ENCODE measurements at places on chromosomes 7 and 10.

GRCh38 chr7:112361154-112361553 is 89.1 kb upstream of the IFRD1 start:
- DNase-seq: no peak

GRCh38 chr10:58291538-58292174 is 22.7 kb downstream of the CISD1 start:
- DNase-seq: no peak

GRCh38 chr10:38600696-38601095 is 506.6 kb downstream of the ZNF37A start:
- no peak for DNase-seq

GRCh38 chr7:25611196-25611595 is 382.9 kb upstream of the NPVF start:
- no peak for DNase-seq

- DNase-seq: peak; percentile 33
Measured at GRCh38 chr10:12403119-12403518, 53.8 kb downstream of the CAMK1D start.

DNA sequence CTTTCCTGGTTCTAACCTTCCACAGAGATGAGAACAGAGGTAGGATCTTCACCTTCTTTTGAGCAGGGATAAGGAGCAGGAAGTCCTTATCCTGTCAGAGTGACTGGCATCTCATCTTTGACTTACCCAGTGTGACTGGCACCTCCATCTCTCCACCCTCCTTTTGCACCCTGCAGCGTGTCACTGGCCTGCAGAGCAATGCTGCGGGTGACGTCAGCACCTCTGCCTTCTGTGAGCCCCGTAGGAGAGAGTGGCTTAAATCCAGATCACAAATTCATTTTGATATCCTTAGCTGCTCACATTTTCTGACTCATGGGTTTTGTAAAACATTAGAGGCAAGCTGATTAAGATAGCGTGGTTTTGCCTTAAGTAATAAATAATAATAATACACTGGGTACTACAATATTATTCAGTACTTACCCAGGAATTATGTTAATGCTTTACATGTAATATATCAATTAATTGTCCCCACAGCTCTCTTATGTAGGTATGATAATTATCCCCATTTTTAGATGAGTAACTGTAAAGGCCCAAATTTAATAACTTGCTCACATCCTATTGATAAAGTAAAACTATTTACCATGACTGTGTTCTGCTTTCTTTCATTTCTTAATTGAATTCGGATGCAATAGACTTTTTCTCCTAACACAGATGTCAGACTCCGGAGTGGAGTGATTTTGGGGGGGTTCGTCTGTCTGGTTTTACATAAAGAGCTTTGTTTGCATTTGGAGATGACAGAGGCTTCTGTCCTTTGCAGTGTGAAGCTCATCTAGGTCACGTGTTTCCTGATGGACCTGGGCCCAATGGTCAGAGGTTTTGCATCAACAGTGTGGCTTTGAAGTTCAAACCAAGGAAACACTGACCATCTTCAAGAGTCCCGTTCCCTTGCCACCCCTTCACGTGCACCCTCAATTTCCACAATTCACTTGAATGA is 24.9 kb downstream of the MSRB2 start:
- no peak for DNase-seq

DNA sequence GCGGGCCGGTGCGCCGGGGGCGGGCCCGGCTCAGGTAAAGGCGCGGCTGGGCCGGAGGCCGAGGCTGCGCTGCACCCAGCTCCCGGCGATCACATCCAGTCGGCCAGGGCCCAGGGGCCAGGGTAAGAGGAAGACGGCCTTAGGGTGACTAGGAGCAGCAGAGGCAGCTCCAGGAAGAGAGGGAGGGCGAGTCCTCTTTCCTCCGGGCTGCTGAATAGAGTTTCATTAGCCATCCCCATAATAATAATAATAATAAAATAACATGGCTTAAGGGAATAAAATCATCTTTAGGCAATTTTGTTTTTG is 44.8 kb upstream of the CDK1 start:
- DNase-seq: no peak

- no peak for DNase-seq
Measured at GRCh38 chr7:146892151-146892550, 775.5 kb downstream of the CNTNAP2 start.

DNA sequence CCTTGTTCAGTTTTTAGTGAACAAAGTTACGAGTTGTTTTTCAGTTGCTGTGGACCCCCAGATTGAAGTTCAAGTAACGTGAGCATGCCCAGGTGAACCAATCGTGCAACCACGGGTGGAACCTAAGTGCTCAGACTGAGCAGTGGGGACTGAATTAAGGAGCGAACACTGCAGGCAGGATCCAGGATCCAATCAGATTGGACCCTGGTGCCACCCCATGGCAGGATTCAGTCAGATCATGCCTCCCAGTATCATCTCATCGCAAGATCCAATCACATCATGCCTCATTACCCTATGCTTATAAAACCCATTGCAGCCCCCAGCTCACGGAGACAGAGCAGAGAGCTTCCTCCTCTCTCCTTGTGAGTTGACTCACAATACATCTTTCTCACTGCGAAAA is 80.9 kb downstream of the PFKFB3 start:
- DNase-seq: no peak

GRCh38 chr7:37642028-37642540 is 41.5 kb upstream of the GPR141 start:
- no peak for DNase-seq

DNA sequence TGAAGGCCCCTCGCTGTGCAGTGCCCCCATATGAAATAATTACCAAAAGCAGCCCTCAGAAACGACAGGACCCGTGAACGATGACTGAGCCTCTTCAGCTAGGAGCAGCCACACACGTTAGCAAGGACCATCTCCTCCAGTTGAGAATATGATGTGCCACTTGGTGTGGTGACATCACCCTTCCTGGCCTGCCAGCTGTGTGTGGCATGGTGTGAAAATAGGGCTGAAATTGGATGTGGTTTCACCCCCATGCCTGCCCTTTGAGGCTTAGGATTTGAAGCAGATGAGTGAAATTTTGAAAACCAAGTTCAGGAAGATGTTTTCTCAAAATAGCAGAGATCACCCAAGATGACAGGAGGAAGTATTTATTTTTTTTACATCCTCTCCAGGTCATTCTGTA is 49.1 kb upstream of the BTBD16 start:
- DNase-seq: no peak

DNA sequence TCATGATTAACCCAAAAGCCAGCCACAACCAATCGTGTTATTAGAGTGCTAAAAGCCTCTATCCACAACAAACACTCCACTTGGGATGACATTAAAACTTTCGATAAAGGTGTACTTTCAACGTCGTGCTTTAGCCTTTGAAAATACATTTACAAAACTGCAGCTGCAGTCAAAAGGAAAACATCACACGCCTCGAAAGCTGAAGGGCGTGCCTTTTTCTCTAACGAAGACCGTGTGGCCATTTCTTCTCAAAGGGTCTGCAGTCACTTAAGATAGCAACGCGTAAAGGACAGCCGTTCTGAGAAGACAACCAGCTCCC is 1.1 kb downstream of the ARHGAP12 start:
- DNase-seq: no peak

GRCh38 chr7:16657656-16658279 is 11.8 kb downstream of the BZW2 start:
- no peak for DNase-seq

DNA sequence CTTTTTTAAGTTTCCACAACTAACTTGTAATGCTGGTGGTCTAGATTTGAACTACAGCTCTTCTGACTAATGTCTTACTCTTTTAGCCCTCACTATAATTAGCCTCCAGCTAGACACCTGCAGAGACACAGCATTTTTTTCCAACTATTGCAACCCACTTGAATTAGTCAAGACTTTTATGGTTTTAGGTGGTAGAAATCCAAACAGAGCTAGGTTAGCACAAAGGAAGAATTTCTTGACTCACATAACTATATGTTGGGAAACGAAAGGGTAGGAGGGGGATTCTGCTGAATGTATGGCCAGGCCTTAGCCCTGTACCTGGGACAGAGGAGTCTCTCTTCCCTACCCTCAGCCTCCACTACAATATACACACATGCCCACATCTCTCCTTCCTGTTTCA is 586.1 kb downstream of the INHBA start:
- no peak for DNase-seq

DNA sequence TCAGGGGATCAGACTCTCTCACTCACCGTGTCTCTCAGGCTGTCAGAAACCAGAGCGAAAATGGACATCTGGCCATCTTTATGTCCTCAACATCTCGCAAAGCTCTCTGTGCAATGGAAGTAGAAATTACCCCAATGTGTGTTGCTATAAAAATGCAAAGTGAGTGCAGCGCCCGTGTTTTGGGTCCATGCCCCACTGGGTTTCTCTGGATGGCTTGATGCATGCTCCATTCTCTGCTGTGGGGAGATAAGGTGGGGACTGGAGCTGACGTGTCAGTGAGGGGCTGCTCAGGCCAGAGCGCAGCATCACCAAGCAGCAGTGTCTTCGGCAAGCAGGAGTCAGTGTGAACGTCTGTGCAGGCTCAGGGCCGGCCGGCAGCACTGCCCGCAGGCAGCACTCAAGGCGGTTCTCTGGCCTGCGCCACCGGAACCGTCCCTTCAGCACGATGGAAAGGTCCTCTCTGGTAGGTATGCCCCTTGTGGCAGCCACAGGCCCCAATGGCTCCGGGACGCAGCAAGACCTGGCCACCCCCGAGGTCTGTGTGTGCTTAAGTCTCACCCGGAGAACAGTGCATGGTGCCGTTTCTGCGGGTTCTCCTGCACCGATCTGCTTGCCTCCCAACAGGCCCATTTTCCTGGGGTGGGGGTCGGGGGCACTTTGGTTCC is 30.2 kb downstream of the WDR86 start:
- DNase-seq: no peak

DNA sequence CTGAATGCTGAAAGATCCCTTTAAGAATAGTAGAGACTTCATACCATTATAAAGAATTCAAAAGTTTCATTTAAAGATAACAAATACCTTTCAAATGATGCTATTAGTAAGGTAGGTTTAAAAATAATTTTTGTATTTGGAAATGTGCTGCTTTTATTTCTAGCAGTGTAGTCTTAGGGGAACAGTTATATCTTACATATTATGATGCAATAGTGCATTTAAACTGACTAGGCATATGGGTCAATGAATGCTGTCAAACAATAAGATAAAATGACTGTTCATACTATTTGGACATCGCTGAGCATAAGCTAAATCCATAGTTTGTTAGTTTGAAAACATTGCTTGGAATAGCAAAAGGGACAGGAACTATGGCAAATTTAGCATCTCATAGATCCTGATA is 354.8 kb upstream of the SEMA3A start:
- no peak for DNase-seq

DNA sequence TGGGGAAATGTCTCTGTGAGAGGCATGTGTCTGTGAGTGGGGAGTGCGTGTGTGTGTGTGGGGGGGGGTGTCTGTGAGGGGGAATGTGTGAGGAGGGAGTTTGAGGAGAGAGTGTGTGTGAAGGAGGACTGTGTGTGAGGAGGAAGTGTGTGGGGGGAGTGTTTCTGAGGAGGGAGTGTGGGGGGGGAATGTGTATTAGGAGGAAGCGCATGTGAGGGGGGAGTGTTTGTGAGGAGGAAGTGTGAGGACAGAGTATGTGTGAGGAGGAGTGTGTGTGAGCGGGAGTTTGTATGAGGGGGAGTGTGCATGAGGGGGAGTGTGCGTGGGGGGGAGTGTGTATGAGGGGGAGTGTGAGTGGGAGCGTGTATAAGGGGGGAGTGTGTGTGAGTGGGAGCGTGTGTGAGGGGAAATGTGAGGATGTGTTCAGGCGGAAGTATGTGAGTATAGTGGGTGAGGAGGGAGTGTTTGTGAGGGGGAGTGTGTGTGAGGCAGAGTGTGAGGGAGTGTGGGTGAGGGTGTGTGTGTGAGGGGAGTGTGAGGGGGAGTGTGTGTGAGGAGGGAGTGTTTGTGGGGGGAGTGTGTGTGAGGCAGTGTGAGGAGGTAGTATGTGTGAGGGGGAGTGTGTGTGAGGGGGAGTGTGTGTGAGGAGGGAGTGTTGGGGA is 21.8 kb upstream of the PTPRN2 start:
- DNase-seq: peak; percentile 40

DNA sequence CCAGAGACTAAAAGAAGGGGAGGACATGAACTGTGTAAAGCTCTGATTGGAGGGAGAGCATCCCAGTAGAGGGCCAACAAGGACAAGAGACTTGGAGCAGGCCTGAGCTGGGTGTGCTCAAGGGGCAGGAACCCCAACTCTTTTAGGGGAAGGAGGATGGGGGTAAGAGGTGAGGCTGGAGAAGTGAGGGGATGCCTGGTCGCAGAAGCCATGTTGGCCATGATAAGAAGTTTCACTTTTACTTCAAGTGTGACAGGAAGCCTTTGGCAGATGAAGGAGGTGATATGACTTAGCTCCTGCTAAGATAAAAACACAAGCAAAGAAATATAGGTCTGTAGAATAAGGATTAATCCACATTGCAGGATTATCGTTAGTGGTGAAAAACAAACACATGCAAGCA is 208.3 kb downstream of the JAZF1 start:
- no peak for DNase-seq

- DNase-seq: no peak
Measured at GRCh38 chr7:94286111-94286510, 108.6 kb upstream of the COL1A2 start.

- no peak for DNase-seq
Measured at GRCh38 chr7:129009437-129009836, 45.5 kb downstream of the TNPO3 start.

DNA sequence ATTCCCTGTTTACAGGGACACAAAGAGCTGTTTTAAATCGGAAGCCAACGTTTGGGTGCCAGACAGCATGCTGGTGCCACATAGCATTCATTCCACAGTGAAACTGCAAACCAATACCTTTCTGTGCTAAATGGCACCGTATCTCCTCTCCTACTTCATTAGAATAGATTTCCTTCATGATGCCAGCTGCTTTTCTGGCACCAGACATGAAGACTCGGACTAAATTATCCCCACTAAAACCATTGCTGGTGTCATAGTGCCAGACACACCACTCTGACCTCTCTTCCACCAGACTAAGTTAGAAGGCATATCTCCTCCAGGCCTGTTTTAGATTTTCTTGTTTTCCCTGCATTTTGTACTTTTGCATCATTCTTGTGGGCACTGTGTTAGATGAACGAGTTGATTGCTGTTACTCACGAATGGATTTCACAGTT is 155.1 kb downstream of the ETV1 start:
- DNase-seq: no peak

Measured in activated CD8-positive, alpha-beta memory T cell treated with anti-CD3 and anti-CD28 coated beads, Interleukin-2, amount 50 U/mL, for 48 hours (primary cell).